Gastrocnemius medialis (tissue), 4 donors: ENCODE measurements at places on chromosomes 1 and 21. TPM values are rescaled to one million over a fixed set of nuclear protein-coding genes. Genes with fewer than 3 reads are reported as not detected.

- H3K4me3 ChIP-seq: no peak overlapping the region
- no peaks in the 10 kb centered on the region for H3K36me3 ChIP-seq
- H3K27ac ChIP-seq: peak overlapping the region; percentile 64
These were observed 980 bp upstream of the AHCYL1 start for GRCh38 chr1:109983380-109984189.

DNA sequence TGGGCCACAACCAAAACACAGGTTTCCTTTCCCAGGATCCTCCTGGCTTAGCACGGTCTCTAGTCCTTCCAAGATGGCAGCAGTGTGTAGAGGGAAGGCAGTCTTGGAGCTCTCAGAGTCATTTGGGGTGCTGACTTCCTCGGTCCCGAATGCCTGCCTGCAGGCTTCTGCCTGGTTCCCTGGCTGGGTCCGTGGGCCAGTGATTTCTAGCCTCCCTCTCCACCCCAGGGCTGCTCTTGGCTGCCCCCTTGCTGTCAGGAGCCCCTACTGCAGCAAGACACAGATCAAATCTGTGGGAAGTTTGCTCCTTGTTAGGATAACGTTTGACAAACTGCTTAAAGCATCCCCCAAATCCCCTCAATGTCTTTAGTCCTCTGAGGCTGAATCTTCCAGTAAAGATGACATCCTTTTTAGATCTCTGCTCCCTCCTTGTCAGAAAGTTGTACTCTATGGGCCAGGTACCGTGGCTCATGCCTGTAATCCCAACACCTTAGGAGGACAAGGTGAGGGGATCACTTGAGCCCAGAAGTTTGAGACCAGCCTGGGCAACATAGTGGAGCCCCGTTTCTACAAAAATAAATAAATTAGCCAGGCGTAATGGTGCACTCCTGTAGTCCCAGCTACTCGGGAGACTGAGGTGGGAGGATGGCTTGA is 272.5 kb downstream of the RRAGC start:
- H3K27me3 ChIP-seq: no peaks in the 10 kb centered on the region
- H3K4me3 ChIP-seq: no peak overlapping the region
- H3K36me3 ChIP-seq: no peaks in the 10 kb centered on the region
- H3K4me1 ChIP-seq: no peaks in the 10 kb centered on the region

- no peak overlapping the region for H3K27ac ChIP-seq
- no peak overlapping the region for H3K4me3 ChIP-seq
- DNase-seq: no peak
- H3K4me1 ChIP-seq: peaks cover 5% of the 10 kb centered on the region
These were observed 18.8 kb upstream of the ARTN start for GRCh38 chr1:43914576-43915525.

DNA sequence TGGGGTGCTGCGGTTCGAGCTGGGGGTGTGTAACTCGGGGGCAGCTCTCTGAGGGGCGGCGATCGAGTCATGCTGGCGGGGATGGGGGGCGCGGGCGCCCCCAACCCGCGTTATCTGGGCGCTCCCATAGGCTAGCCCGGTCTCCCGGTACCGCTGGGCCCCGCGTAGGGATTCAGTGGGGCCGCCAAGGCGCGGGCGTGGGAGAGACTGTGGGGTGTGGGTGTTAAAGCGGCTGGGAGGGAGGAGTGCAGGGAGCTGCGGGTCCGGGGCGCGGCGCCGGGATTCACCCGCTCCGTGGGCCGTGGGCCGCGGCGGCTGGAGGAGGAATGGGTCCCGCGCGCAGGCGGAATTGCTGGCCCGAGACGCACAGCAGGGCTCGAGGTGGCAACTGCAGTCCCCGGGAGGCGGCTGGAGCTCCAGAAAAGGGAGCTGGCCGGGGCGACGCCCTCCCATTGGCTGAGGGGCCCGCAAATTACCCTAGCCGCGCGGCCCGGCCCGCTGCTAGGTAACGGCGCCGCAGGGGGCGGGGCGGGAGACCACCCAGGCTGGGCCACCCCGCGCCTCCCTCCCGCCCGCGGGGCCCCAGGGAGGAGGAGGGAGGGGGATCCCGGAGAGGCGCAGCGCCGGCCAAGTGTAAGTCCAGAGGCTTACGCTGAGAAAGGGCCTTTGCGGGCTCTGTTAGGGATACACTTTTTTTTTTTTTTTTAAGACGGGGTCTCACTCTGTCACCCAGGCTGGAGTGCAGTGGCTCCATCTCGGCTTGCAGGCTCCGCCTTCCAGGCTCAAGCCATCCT is at the start of gene PTCH2:
PTCH2 (minus strand) TSS at position 392 of the 794 bp plus-strand sequence; CDS start at position 71, 321 bp downstream.
- peaks cover 3% of the 10 kb centered on the region for H3K4me1 ChIP-seq
- H3K27ac ChIP-seq: peak within 1 kb of the TSS; percentile 52
- peak within 1 kb of the TSS; percentile 55 for H3K4me3 ChIP-seq
- DNase-seq: peak; percentile 30

- H3K36me3 ChIP-seq: no peaks in the 10 kb centered on the region
- peaks cover 66% of the 10 kb centered on the region for H3K4me1 ChIP-seq
- no peak overlapping the region for H3K4me3 ChIP-seq
- no peaks in the 10 kb centered on the region for H3K27me3 ChIP-seq
- H3K27ac ChIP-seq: peak overlapping the region; percentile 83
- no peak for DNase-seq
These were observed 7.7 kb downstream of the SNX27 start for GRCh38 chr1:151619489-151620093.

DNA sequence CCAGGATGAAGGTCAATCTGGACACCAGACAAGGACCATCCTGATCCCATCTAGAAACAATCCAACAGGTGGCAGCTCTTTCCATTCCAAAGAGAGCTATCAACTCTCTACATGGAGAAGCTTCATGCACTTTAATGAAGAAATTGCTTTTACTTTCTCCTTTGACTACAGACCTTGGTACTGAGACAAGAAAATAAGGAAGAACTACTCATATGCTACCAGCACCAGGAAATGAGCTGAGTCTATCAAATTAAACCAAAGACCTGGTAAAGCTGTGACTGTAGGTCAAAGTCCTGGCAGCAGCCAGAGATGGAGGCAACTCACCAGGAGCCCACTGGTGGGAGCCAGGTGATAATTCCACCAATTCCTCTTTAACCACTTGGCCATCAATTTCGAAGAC is 64.3 kb upstream of the LRRC8B start:
- no peaks in the 10 kb centered on the region for H3K36me3 ChIP-seq
- H3K4me1 ChIP-seq: no peaks in the 10 kb centered on the region
- H3K4me3 ChIP-seq: no peak overlapping the region

Gene KIF14
- 0.05 TPM for total RNA-seq

Gene SERPINC1
- 1.7 TPM for total RNA-seq

Gene FCGR1A
- total RNA-seq: not detected

Gene TRMT13
- 11.0 TPM for total RNA-seq

Gene FASLG
- not detected for total RNA-seq
